ENCODE measurements at places on chromosomes 1 and 21.
A peak's percentile ranks its signal among the peaks of the same experiment; 100 is the strongest.

DNA sequence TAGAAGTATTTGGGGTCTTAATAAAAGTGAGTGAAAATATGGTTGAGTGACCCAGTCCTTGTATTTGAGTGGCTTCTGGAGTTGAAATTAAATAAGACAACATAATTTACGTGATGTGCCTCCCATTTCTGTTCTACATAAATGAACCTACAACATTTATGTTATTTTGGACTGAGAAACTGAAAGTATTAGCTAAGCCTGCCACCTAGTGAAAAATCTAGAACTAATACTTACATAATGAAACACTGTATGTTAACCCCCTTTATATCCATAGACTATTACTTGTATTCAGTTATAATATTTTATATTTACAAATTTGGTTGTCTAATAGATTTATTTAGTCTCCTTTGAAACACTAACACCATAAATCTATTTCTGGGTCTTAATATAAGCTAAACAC lies 298.9 kb downstream of the KCNT2 start:
- DNase-seq, result peak; percentile 21

DNA sequence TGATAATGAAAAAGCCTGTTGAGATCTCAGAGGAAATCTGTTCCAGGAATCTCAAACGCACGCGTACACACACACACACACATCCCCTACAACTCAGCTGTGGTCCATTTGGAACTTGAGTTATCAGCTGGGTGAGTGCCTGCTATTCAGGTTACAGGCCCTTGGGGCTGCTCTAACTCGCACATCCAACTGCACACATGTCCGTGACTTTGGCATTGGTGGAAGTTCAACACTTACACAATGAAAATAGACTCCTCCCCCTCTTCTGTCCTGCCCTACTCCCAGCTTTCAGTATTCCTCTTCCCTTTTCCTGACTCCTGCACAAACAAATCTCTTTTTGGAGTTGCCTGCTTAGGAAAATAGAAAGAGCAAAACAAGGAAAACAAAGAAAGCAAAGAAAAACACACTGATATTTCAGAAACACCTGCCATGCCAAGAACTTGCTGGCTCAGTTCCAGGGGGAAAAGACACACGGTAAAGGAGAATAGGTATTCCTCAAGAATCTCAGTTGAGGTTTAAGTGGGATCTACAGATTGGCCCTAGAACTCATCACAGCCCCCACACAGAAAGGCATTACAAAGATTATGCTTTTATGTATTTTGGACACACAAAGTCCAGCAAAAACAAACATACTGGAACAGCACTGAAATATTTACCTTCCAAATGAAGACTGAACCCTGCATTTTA lies 140.9 kb downstream of the TGFBR3 start:
- DNase-seq, result no peak

- no peak for DNase-seq
Observed at GRCh38 chr1:248897412-248898337, 8.4 kb upstream of the PGBD2 start.

- no peak for DNase-seq
Observed at GRCh38 chr1:59816318-59816878, 1.6 kb downstream of the HOOK1 start.

DNA sequence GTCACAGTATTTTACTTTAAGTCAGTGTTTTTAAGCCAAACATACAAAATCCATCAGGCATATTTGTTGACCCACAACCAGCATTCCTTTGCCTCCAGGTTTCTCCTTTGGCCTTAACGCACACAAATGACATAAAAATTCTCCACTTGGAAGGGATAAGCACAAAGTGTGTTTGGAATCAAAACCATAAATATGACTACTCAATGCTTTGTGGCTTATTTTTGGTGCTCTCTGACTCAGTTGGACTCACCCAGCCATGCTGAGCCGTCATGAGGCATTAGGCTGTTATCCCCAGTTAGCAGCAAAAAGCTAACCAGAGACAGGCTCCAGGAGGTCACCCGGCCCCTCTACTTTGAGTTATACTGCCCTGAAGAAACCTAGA lies 948 bp downstream of the PRUNE1 start:
- no peak for DNase-seq

- DNase-seq, result no peak
Observed at GRCh38 chr1:29478879-29479278, 242.6 kb downstream of the PTPRU start.

GRCh38 chr1:69940816-69941215 lies 264.6 kb downstream of the LRRC40 start:
- DNase-seq, result no peak

- DNase-seq, result no peak
Observed at GRCh38 chr21:36976228-36976861, 9.9 kb upstream of the HLCS start.

GRCh38 chr1:84862810-84863251 lies 30.2 kb downstream of the LPAR3 start:
- DNase-seq, result no peak

DNA sequence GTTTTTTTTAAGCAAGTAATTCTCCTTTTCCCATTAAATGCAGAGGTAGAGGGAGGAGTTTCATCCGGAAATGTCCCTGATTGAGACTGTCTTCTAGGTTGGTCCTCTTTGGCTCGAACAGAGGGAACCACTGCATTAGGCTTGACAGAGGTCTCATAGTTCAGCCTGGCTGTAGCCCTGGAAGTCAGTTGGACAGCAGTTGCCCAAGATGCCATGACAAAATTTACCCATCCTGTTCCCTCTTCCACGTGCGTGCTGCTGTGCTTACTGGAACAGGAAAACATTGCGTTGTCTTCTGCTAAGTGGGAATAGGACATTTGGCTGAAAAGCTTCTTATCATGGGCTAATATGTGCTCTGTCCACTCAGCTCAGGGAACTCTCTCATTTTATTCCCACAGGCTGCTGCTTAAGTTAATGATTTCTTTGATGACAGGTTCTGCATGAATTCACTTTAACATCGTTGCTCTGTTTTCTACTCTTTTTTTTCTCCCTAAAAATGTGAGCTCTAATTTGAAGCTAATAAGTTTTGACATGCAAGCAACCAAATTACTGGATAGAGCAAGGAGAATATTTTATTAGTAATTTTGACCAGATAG lies 18.0 kb downstream of the KCNK1 start:
- no peak for DNase-seq

DNA sequence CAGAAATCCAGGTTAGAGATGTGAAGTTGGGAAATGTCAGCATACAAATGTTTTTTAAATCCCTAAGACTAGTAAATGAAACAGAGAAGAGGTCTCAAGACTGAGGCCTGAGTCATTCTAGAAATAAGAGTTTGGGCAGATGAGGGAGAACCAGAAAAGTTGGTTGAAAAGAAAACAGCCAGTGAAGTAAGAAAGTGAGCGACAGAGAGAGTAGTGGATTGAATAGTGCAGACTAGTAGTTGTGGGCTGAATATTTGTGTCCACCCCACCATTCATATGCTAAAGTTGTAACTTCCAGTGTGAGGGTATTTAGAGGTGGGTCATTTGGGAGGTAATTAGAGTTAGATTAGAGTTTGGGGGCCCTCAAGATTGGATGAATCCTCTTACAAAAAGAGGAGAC lies 889.2 kb downstream of the TTLL7 start:
- no peak for DNase-seq

DNA sequence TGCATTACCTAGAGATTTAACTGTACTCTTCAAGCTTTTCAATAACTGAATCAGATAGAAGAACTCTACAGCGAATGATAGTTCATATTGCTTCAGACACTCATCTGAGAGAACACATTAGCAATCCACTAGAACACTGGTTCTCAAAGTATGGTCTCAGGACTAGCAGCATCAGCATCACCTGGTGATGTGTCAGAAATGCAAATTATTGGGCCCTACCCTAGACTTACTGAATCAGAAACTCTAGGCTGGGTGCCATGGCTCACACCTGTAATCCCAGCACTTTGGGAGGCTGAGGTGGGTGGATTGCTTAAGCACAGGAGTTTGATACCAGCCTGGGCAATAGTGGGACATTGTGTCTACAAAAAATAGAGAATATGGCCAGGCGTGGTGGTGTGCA lies 24.9 kb upstream of the GLIS1 start:
- DNase-seq, result no peak

GRCh38 chr1:172838680-172839313 lies 179.9 kb downstream of the FASLG start:
- no peak for DNase-seq

All from stromal cell of bone marrow (primary cell).